ENCODE measurements at places on chromosomes 7 and 10.

- no peak for DNase-seq
Observed at GRCh38 chr10:27741173-27742091, 4.2 kb downstream of the MKX start.

GRCh38 chr7:4707217-4707741 is 25.2 kb downstream of the FOXK1 start:
- DNase-seq = no peak

DNA sequence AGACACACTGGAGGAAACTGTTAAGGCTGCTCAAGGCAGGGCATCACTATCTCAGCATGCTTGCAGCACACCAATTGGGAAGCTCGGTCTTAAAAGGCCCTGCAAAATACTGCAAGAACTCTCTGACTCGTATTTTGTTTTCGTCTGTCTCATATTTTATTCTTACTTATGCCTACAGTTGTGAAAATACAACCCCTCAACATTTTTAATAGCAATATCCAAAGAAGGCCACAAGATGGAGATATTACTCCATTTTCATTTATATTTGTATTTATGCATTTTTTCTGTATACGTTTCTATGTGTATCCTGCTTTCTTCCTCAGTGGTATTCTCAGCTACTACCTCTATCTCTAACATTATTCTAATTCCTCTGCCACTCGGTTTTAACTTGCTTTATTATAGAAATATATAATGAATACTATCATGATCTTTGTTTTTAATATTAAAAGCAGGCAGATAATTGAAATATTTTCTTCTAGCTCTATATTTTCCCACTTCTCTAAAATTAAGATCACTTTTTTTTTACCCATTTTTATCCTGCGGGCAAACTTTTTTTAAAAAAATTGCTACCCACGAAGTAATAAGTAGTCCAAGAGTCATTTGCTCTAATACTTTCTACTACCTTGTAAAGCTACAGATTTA is 10.0 kb downstream of the DNAJC1 start:
- DNase-seq = no peak

DNA sequence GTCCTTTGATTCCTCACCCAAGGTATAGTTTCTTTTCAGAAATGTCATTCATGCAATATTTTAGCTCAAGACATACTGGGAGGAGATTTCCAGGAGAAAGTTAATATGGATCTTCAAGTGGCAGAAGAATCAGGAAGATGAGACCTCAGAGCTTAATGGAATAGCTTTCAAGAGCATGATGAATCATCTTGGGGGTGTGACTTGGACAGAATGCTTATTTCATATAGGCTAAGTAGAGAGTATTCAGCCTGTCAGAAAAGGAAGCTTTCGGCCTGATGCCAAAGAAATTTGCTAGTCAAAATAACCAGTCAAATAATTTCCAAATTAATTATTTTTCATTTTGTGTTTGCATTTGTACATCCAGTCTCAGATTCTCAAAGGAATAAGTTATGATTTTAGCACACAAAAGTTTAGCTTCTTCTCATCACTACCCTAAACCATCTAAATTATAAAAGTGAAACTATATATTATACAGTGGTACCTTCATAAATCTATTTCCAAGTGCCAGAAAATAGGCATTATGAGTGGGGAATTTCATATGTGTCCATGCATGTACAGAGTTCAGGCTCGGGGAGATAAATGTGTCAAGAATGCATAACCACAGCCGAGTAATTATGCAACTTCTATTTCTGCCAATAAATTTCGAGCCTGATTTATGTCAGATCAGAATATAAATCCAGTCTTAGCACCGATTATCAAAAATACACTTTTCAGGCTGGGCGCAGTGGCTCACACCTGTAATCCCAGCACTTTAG is 27.3 kb upstream of the CALD1 start:
- DNase-seq = no peak

GRCh38 chr10:37957841-37958240 is 18.6 kb downstream of the ZNF25 start:
- DNase-seq = no peak

DNA sequence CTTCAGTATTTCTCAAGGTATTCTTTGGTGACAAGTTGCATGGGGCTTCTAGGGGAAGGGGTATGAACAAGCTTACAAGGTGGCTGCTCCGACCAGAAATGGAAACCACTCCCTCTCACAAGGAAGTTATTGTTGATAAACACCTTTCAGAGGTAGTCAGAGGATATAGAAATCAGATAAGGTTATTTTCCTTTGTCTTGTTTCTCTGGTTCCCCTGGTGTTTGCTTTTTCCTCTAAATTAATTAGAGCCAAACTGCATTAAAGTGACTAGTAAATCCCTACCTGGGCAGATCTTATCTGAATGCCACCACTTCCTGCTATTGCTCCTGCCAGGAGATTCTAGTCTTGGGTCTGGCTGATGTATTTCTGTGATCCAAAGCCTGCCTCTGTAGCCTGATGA is 725.4 kb downstream of the INHBA start:
- no peak for DNase-seq

- DNase-seq = no peak
Observed at GRCh38 chr7:149477494-149478443, 16.9 kb upstream of the ZNF777 start.

DNA sequence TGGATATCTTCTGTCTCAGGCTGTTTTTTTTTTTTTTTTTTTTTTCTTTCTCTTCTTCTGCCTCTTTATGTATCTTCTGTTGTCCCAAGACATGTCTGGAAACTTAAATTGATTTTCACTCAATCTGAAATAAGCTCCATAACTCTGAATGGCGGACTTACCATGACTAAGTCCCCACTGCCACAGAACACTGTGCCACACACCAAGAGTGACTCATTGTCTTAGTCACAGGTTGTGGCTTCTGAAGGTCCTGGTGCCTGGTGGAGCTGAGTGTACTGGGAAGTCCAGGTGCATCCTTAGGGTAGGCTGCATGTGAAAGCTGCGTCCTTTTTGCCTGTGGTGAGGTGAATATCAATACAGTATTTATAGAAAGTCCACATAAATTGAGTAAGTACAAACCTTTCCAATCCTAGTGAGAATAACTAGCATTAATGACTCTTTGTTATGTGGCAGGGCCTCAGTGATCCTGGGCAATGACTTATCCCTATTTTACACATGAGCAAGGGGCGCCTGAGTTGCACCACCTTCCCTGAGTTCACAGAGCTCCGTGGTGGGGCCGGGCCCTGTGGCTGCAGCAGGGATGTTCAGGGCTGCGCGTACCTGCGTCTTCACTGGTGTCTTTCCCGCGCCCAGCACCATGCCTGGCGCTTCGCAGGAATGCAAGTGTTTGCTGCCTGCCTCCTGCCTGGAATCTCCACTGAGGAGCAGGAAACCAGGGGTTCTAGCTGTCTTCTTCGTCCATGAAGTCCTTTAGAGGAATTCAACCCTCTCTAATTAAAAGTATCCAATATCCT is 4.3 kb downstream of the PFKP start:
- no peak for DNase-seq

DNA sequence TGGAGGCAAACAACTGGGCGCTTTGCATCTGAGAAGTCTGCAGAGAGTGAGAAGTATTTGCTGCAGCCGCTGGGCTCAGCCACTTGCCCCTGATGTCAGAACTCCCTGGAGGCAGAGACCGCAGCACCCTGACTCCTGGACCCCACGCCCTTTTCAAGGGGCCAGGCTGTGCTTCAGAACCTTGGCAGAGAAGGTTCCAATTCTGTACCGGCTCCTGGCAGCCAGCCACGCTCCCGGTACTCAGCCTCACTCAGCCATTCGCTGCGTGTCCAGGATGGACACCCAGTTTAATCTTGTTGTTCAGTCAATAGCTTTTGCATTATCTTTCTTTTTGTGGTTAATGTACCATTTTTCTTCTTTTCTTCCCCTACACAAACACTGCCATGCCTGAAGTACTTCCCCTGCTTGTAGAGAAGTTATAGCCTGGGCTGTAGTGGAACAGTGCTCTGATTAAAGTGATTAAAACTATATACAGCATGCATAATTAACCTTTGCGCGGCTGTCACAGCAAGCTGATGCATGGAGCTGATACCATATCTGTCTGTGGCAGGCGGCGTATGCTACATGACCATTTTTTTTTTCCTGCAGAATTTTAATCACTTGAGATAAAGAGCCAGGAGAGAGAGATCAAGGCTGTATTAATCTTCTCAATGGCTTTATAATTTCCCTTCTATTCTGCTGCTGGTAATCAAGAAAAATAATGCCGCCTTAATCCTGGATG is 578.5 kb downstream of the SDK1 start:
- DNase-seq = no peak

- DNase-seq = no peak
Observed at GRCh38 chr10:112898540-112899390, 51.3 kb upstream of the TCF7L2 start.

DNA sequence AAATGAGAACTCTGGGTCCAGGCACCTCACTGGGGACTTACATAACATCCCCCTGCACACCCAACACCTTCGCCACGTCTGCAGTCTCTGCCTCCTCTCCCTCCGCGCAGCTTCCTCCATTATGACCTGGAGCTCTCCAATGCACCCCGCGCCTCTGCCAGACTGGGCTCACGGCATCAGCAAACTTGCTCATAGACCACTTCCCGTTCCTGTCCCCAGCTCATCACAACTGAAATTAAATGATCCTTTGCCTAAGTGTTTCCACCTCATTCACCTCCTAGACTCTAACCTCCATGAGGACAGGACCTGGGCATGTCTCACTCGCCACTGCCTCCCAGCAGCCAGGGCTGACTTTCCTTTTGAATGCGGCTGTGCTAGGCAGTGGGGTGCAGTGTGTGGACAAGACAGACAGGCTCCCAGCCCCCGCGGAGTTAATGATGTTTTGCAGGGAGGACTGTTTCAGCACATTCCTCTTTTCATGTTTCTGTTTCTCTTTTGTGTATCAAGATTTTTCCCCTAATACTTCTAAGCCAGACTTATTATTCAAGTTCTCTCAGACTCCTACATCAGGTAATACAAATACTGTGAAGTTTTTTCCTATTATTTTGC is 18.8 kb downstream of the CHST15 start:
- DNase-seq = no peak

GRCh38 chr10:86219271-86219670 is 147.3 kb downstream of the GRID1 start:
- no peak for DNase-seq

- no peak for DNase-seq
Observed at GRCh38 chr7:116674508-116675173, 2.6 kb downstream of the MET start.

- DNase-seq = no peak
Observed at GRCh38 chr7:84536271-84536870, 341.8 kb upstream of the SEMA3A start.

- DNase-seq = no peak
Observed at GRCh38 chr10:84826704-84827103, 498.3 kb downstream of the CCSER2 start.

- no peak for DNase-seq
Observed at GRCh38 chr10:97464226-97464625, 18.3 kb downstream of the ZDHHC16 start.

- DNase-seq = no peak
Observed at GRCh38 chr10:74177140-74177677, 26.2 kb downstream of the ADK start.

GRCh38 chr10:55232553-55232952 is 431.5 kb upstream of the PCDH15 start:
- no peak for DNase-seq

DNA sequence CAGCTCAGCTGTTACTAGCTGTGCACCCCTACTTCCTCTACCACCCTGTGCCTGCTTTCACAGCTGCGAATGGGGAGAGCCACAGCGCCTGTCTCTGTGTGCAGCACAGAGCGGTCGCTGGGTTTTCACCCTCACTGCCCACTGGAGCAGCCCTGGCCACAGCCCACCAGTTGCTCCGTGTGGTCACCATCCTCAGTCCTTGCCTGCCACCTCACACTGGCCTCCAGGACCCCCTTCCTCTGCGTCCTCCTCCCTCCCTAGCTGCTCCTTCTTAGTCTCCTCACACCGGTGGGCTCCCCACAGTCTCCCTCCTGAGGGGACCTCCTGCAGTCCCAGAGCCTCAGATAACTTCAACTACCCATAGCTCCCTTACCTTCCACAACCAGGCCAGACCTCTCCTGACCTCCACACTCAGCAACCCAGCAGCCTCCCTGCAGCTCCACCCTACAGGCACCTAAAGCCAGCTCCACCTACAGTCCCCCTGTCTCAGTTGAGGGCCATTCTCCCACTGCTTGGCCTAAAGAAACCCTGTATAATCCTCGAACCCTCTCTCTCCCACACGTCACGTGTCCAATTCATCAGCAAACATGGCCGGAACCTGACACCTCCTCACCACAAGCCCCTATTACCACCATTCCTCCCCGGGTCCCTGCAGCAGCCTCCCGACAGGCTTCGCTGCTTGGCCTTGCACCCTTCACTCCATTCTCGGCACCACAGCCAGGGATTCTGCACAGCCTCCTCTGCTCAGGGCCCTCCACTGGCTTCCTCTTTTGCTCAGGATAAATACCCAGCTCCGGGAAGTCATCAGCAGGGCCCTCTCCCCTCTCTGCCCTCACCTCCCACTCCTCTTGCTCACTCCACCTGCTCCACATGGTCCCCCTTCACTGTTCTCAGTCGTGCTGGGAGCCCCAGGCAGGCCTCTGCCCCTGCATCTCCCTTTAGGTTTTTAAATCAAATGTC is 28.1 kb downstream of the PLAC9 start:
- no peak for DNase-seq

DNA sequence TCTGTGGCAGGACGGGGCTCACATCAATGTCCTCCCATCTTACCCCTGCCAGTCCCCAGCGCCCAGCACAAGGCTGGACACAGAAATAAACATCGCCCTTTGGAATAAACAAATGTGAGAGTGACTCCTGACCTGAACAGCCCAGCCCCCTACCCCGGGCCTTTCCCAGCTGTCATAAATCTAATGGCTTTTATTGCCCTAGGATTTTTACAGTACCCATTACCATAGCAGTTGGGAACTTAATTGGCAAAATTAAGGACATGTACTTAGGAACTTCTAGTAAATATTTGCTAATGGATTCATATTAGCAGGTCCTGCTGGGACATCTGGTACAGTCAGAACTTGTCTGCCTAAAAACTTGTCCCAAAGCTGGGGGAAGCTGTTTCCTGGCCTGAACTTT is 76.6 kb downstream of the GLRX3 start:
- no peak for DNase-seq

DNA sequence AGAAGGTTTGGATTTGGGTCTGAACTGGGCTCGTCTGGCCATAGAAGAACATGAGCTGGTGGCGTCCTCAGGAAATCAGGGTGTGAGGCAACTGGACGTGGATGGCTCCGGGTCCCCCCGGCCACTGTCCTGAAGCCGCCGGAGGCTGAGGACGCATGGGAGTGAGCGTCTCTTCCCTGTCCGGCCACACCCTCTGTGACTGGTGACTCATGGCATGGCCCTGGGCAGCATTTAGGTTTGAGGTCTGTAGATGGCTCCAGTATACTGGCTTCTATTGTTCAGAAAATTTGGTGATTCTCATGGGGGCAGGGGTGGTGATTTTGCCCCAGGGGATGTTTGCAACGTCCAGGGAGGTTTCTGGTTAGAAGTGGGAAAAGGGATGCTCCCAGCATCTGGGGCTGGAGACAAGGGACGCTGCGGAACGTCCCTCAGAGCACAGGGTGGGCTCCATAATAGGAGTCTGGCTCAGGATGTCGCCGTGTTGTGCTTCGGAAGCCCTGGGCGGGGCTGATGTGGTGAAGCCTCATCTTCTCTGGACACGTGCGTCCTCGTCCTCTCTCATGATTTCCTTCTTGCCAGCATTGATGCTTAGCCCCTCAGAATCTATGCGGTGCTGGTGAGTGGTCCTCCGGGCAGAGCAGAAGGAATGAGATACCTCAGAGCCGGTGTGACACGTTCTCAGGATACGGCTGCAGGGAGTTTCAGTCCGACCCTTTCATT is 49.9 kb downstream of the PITRM1 start:
- DNase-seq = no peak

- no peak for DNase-seq
Observed at GRCh38 chr7:140262242-140262903, 85.6 kb upstream of the KDM7A start.

All from activated CD8-positive, alpha-beta memory T cell treated with anti-CD3 and anti-CD28 coated beads for 1 hour (primary cell).